ENCODE measurements at places on chromosomes 5 and 9. TPM values are rescaled to one million over a fixed set of nuclear protein-coding genes. Genes with fewer than 3 reads are reported as not detected.

- DNase-seq, result no peak
Observed at GRCh38 chr9:106879439-106879882, 16.5 kb downstream of the ZNF462 start.

DNA sequence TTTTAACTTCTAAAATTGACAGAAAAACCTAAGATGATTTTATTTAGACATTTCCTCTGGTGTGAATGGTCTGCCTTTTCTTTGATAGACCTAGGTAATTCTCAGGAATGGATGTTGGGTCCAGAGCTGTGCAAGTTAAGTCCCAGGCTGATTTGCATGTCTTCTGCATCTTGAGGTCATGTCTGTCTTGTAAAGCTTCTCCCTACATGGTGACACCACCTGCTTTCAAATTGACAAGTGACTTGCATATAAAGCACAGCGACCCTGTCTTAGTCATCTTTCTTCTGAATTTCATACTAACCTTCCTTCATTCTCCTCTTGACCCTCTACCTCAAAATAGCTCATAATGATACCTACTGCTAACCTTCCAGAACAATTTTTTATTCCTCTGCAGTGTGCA is 29.2 kb downstream of the OSTF1 start:
- DNase-seq, result no peak

DNA sequence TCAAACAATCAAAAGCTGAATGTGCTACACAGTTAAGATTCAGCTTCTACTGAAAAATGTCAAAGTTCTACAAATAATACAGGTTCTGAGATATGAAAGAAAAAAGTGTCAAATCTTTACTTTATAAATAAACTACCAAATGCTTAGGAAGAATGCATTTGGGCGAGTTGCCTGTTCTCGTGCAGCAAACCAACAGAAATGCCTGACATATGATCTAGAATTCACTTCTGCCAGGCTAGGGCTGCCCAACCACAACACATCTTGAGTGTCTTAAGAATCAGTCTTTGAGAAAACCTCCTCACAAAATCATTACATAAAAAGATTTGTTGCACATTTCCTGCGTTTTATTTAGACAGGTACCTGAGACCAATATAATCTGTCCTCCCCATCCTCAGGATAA is 42.2 kb downstream of the ANKH start:
- peak; percentile 30 for DNase-seq

DNA sequence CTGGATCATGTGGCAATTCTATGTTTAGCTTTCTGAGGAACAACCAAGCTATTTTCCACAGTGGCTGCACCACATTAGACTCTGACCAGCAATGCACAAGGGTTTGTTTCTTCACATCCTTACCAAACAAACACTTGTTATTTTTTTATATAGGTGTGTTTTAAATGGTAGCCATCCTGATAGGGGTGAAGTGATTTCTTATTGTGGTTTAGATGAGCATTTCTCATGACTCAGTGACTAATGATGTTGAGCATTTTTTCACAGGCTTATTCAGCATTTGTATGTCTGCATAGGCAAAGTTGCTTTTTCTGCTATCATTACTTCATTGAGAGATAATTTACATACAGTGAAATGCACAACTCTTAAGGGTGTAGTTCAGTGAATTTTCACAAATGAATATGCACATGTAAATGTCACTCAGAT is 36.0 kb downstream of the ANKRD33B start:
- peak; percentile 81 for DNase-seq

- no peak for DNase-seq
Observed at GRCh38 chr5:150184990-150185912, 4.6 kb upstream of the SLC6A7 start.

- DNase-seq, result peak; percentile 84
Observed at GRCh38 chr5:65927503-65928321, 1.3 kb downstream of the ERBIN start.

DNA sequence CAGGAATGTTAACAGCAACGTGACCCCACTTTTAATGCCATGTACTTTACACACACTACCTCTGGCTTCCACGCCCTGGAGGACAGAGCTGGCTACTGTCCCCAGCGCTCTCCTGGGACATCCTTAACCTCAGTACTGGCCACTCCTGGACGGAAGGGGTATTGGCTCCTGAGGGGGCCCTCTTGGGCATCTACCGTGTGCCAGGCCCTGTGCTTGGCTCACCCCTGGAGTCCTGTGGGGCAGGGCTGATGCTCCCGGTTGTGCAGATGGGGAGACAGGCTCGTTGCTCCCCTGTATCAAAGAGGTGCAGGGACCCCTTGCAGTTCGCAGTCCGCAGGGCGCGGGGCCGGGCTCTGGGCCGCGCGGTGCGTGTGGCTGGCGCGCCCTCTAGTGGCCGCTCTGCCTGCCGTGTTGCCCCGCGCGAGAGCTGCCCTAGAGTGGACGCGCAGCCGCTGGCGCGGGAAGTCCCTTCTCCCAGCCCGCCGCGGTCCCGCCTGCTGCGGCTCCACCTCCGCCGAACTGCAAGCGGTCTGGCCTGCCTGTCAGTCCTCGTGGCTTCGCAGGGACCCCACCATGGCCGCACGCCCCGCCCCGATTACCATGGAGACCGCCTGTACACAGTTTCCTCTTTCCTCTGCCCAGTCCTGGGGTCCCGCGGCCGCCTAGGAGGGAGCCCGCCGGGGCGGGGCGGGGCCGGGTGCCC is at the start of gene WDR38:
Gene WDR38, plus strand, starts transcription at position 632 of the 703 bp plus-strand sequence. CDS start 72 bp downstream, outside the sequence.
- DNase-seq, result peak; percentile 87

DNA sequence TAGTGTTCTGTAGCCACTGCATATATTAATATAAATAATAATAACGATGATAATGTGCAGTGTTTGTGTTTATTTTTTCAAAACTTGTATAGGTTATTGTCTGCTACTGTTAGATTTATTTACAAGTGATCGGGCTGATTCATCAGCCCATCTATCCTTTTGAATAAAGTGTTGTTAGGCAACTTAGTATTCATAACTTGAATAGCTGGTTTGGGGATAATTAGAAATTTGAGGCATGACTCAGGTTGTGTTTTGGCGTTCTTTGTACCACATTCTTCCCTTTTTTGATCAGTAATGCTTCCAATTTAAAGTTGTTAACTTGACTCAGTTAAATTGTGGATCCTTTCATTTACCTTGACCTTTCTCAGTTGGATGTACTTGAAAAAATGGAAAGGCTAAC is 69.7 kb downstream of the FOCAD start:
- peak; percentile 58 for DNase-seq

DNA sequence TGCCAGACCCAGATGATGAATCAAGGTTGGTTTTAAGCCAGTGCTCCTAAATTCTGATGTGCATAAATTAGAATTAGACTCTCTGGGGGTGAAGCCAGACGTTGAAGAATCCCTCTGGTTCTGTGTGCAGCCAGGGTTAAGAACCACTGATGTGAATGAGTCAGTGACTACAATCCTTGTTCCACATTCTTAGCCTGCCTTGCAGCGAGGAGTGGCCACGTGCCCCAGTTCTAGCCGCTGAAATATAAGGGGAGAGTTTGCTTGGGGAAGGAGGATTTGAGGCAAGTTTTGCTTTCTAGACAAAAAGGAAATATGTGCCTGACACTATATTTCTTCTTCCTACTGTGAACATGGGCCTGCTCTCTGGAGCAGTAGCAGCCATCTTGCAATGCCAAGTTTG is 34.2 kb upstream of the MSH3 start:
- peak; percentile 56 for DNase-seq

FST gene
- 87.0 TPM for total RNA-seq

All from GM23248 (cell line).